ENCODE measurements at places on chromosomes 5 and 9. TPM values are rescaled to one million over a fixed set of nuclear protein-coding genes. Genes with fewer than 3 reads are reported as not detected.

NFIB gene
- total RNA-seq: not detected

- no peak for DNase-seq
Measured at GRCh38 chr5:161863259-161863658, 15.3 kb downstream of the GABRA1 start.

GRCh38 chr5:36820900-36821299, 55.7 kb upstream of the NIPBL start:
- DNase-seq: no peak

DNA sequence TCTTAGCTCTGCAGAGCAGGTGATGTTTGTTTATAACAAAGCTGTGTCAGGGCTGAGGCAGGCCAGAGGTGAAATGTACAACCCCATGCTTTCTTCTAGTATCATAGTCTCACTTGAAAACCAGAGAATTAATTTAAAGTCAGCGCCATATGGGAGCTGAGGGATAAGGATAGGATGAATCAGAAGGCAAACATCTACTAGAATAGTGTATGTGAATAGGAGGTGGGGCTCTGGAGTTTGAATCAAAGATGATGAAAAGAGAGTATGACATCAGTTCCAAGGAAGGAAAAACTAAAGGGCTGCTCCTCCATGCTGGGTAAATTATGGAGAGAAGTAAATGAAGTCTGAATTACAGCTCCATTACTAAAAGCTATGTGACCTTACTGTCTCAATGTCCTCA, 441.5 kb downstream of the RASEF start:
- DNase-seq: no peak

DNA sequence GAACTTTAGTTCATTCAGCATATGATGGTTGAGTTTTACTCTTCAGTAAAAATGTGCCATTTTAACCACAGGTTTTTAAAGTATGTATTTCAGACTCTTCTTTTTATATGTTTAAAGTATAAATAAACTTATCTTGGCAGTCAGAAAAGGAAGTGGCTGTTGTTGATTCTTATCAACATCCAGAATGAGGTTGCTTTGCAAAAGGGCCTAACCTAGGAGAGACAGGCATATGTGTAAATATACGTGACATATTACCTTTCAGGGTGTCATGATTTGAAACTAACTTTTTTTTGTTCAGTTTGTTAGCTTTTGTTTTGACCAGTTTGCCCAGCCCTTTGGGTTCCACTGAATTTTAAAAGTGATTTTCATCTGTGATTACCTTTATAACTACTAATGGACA, 7.4 kb downstream of the SMARCA2 start:
- peak; percentile 73 for DNase-seq

GRCh38 chr9:83964973-83965349, 15.1 kb downstream of the HNRNPK start:
- DNase-seq: no peak

Data from activated CD4-positive, alpha-beta T cell treated with anti-CD3 and anti-CD28 coated beads, Interleukin-2, amount 10 ng/mL, durations not matched to agents 24 days and 14 days (primary cell).